ENCODE measurements at places on chromosomes 6 and 20. TPM values are rescaled to one million over a fixed set of nuclear protein-coding genes. Genes with fewer than 3 reads are reported as not detected.

- no peaks in the 10 kb centered on the region for H3K27me3 ChIP-seq
- DNase-seq = no peak
- H3K27ac ChIP-seq = peak overlapping the region; percentile 58
- H3K4me3 ChIP-seq = no peak overlapping the region
- peaks cover 20% of the 10 kb centered on the region for H3K4me1 ChIP-seq
- H3K36me3 ChIP-seq = peaks cover 8% of the 10 kb centered on the region
These were observed 126.1 kb upstream of the LAMP5 start for GRCh38 chr20:9388160-9388812.

GRCh38 chr20:49938173-49939163 lies 2.3 kb downstream of the RNF114 start:
- H3K4me3 ChIP-seq = peak overlapping the region; percentile 84
- no peak overlapping the region for H3K27ac ChIP-seq
- H3K36me3 ChIP-seq = no peaks in the 10 kb centered on the region
- peaks cover 38% of the 10 kb centered on the region for H3K4me1 ChIP-seq
- no peak for DNase-seq

DNA sequence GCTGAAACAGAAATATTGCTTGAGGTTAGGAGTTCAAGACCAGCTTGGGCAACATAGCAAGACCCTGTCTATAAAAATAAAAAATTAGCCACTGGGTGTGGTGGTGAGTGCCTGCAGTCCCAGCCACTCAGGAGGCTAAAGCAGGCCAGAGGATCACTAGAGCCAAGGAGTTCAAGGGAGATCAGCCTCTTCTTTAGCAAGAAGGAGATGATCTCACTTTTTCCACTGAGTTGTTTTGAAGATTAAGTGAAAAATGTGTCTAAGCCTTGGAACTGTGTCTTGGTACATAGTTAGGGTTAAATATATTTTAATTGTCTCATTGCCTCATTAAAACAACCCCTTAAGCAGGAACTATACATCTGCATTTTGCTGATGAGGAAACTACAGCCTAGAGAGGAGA lies 279.0 kb upstream of the ZFP64 start:
- no peaks in the 10 kb centered on the region for H3K36me3 ChIP-seq
- H3K27ac ChIP-seq = no peak overlapping the region
- no peaks in the 10 kb centered on the region for H3K4me1 ChIP-seq
- DNase-seq = no peak

GRCh38 chr6:51218181-51218580 lies 399.5 kb downstream of the TFAP2B start:
- H3K36me3 ChIP-seq = no peaks in the 10 kb centered on the region
- no peak overlapping the region for H3K4me3 ChIP-seq
- no peak overlapping the region for H3K27ac ChIP-seq
- no peak for DNase-seq
- H3K27me3 ChIP-seq = no peaks in the 10 kb centered on the region

DNA sequence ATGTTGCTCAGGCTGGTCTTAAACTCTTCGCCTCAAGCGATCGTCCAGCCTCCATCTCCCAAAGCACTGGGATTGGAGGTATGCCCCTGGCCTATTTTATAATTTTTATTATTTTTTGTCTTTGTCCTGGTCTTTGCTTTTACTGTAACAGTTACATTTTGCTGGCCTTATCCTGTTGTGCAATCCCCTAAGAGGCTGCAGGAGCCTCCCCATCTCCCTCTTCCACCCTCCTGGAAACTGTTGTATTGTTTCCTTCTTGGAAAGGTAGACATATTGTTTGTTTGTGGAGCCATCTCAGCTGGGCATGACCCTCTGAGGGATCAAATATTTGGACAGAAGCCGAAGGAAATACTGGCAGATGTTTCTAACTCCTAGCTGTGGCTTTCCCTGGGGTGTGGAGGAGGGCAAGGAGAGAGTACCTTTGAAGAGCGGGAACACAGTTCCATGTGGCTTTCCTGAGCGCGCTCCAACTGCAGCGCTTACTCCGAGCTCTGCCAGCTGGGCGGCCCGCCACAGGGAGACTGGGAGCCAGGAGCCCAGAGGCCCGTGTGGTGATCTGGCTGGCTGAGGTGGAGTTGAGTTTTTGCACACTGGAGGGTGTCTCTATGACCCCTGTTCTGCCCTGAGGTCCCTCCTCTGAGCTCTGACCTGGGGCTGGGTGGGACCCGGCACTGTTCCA lies 4.9 kb downstream of the MAPK13 start:
- no peak overlapping the region for H3K27ac ChIP-seq
- H3K4me3 ChIP-seq = no peak overlapping the region
- no peaks in the 10 kb centered on the region for H3K27me3 ChIP-seq

- no peaks in the 10 kb centered on the region for H3K4me1 ChIP-seq
- peak; percentile 84 for DNase-seq
- no peak overlapping the region for H3K27ac ChIP-seq
- no peaks in the 10 kb centered on the region for H3K36me3 ChIP-seq
- no peak overlapping the region for H3K4me3 ChIP-seq
- H3K27me3 ChIP-seq = no peaks in the 10 kb centered on the region
These were observed 1.2 kb downstream of the GSTA5 start for GRCh38 chr6:52839124-52840055.

DNA sequence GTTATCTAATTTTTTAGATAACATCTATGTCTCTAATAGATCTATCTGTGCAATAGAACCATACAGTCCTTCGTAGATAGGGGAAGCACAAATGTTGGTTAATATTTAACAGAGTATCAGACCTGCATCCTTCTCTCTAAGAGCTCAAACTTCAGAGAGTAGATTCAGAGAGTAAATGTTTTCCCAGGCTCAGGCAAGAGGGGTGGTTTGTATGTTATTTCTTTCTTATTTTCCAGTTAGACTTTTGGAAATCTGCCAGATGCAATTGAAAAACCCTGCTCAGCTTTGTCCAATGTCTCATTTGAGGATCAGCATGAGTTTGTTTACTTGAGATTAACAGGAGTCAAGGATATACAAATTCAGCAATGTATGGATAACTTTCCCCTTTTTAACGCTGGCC lies 361.9 kb downstream of the BCKDHB start:
- no peak for DNase-seq
- no peak overlapping the region for H3K4me3 ChIP-seq
- H3K27me3 ChIP-seq = no peaks in the 10 kb centered on the region
- no peaks in the 10 kb centered on the region for H3K36me3 ChIP-seq
- no peaks in the 10 kb centered on the region for H3K4me1 ChIP-seq

DNA sequence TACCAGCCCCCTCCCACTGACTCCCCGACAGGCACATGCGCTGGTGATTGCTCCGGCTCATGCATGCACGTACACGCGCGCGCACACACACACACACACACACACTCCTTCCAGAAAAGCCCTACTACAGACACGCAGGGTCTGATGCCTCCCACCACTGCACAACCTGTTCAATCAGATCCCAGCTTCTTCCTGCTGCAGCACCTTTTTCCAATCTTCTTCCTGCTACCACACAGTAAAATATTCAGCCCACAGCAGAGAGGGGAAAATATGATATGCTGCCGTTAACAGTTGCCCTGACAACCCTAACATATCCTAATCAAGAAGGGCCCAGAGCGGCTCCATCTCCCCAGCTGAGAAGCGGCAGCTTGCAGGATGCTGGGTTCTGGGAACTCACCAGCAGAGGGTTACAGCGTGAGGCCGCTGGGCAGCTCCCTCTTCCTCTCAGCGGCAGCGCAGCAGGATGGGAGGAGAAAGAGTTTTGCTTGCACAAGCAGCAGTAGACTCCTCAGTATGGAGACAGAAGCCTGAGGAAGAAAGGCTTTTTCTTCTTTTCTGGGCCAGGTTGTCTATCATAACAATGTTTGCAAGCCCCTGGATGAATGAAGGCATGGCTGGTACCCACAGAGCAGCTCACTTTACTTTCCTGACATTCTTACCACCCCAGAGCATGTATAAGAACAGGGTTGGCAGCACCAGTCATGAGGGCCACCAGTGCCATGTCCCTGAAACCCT lies 23.9 kb downstream of the MAP7 start:
- H3K36me3 ChIP-seq = no peaks in the 10 kb centered on the region
- no peak overlapping the region for H3K27ac ChIP-seq
- no peak for DNase-seq
- H3K4me1 ChIP-seq = no peaks in the 10 kb centered on the region
- H3K27me3 ChIP-seq = no peaks in the 10 kb centered on the region
- no peak overlapping the region for H3K4me3 ChIP-seq

GRCh38 chr6:166687879-166688205 lies 60.8 kb upstream of the RPS6KA2 start:
- no peak for DNase-seq
- no peak overlapping the region for H3K4me3 ChIP-seq
- no peaks in the 10 kb centered on the region for H3K36me3 ChIP-seq
- H3K4me1 ChIP-seq = no peaks in the 10 kb centered on the region
- no peak overlapping the region for H3K27ac ChIP-seq
- H3K27me3 ChIP-seq = no peaks in the 10 kb centered on the region

DNA sequence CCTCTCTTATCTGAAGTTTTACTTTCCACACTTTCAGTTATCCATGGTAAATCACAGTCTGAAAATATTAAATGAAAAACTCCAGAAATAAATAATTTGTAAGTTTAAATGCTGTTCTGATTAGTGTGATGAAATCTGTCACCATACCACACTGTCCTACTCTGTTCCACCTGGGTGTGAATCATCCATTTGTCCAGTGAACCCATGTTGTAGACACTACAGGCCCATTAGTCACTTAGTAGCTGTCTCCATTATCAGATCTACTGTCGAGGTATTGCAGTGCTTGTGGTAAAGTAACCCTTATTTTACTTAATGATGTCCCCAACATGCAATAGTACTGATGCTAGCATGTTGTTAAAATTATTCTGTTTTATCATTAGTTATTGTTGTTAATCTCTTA lies 29.2 kb upstream of the MMS22L start:
- DNase-seq = no peak
- H3K27me3 ChIP-seq = no peaks in the 10 kb centered on the region
- H3K4me1 ChIP-seq = no peaks in the 10 kb centered on the region
- H3K27ac ChIP-seq = no peak overlapping the region
- H3K4me3 ChIP-seq = no peak overlapping the region
- H3K36me3 ChIP-seq = no peaks in the 10 kb centered on the region

- H3K27ac ChIP-seq = no peak overlapping the region
- H3K4me1 ChIP-seq = no peaks in the 10 kb centered on the region
- DNase-seq = no peak
- no peaks in the 10 kb centered on the region for H3K27me3 ChIP-seq
- H3K4me3 ChIP-seq = no peak overlapping the region
These were observed 145.1 kb downstream of the SAMD5 start for GRCh38 chr6:147653631-147654030.

DNA sequence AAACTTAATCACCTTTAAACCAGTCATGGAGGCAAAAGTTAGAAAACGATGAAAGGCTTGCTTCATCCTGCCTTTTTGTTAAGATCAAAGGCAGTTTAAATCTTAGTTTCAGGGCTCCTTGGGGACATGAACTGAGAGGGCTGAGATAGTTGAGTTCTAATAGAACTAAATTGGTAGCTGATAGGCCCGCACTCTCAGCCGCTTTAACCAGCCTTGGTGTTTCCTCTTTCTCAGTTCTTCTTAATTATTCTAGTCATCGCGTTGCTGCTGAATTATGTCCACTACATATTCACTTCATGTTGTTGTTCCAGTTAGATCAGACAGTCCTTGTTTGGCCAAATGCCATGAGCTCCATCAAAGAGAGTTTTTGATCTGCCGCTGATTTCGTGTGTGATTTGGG lies 72.5 kb downstream of the ANKS1A start:
- no peak overlapping the region for H3K27ac ChIP-seq
- no peaks in the 10 kb centered on the region for H3K27me3 ChIP-seq
- no peaks in the 10 kb centered on the region for H3K36me3 ChIP-seq
- no peak for DNase-seq

- no peaks in the 10 kb centered on the region for H3K36me3 ChIP-seq
- no peak for DNase-seq
- no peaks in the 10 kb centered on the region for H3K4me1 ChIP-seq
- H3K27me3 ChIP-seq = no peaks in the 10 kb centered on the region
These were observed 24.7 kb downstream of the PTGIS start for GRCh38 chr20:49543071-49543857.

DNA sequence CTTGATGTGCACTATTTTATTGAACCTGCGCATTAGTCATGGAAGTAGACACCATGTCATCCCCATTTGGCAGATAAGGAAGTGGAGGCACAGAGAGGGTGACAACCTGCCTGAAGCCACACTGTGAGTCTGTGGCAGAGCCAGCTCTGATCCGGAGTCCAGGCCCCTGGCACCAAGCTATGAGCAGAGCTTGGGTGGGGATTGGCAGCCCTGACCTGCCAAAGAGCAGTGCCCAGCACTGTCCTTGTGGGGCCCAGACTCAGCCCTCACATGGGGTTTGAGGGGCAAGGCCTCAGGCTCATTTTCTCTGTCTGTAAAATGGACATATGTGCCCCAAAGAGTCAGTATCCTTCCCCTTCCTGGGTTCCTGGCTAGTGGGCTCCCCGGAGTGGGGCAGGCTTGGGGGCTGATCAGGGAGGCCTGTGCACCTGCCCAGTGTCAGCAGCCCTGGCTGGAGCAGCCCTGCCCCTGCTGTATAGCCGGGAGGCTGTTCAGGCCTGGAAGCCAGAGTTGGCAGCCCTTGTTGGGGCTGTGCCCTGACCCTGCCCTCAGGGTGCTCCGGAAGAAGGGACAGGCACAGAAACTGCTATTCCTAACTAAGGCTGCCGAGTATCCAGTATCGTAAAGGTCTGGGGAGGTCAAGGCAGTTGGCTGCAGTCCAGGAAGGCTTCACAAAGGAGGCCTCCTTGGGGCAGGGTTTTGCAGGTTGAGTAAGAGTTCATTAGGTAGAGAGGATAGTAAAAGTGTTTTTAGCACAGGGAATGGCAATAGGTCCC lies 38.7 kb downstream of the TGM2 start:
- no peaks in the 10 kb centered on the region for H3K4me1 ChIP-seq
- DNase-seq = peak; percentile 43
- H3K27me3 ChIP-seq = no peaks in the 10 kb centered on the region
- H3K36me3 ChIP-seq = no peaks in the 10 kb centered on the region
- H3K27ac ChIP-seq = peak overlapping the region; percentile 77
- H3K4me3 ChIP-seq = no peak overlapping the region

DNA sequence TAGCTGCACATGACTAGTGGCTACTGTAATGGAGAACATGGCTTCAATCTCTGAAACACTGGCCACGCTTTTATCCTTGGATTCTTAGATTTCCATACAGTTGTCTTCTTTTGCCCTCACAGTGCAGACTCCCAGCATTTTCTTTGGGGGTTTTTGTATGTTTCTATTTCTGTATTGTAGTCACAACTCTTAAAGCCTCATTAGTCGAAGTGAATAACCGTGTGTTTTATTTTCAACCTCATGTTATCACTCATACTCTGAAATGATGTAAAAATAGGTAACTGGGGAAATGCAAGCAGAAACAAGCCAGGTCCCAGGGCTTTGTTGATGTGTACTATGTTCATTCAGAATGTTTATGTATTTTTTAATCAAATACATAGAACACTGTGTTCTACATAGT lies 162.9 kb downstream of the JARID2 start:
- no peak overlapping the region for H3K27ac ChIP-seq
- no peak for DNase-seq
- H3K27me3 ChIP-seq = no peaks in the 10 kb centered on the region
- no peak overlapping the region for H3K4me3 ChIP-seq
- no peaks in the 10 kb centered on the region for H3K4me1 ChIP-seq
- H3K36me3 ChIP-seq = no peaks in the 10 kb centered on the region

GRCh38 chr20:5980720-5981538 lies 30.5 kb downstream of the MCM8 start:
- no peak overlapping the region for H3K4me3 ChIP-seq
- no peaks in the 10 kb centered on the region for H3K27me3 ChIP-seq
- H3K27ac ChIP-seq = no peak overlapping the region
- H3K36me3 ChIP-seq = peaks cover 27% of the 10 kb centered on the region
- no peaks in the 10 kb centered on the region for H3K4me1 ChIP-seq
- DNase-seq = no peak

Gene TMEM63B
- 92.1 TPM for total RNA-seq

Gene LRRC73
- not detected for total RNA-seq

Gene LY86
- not detected for total RNA-seq

Gene SYCP2
- total RNA-seq = 2.0 TPM

Gene NKX2-2
- total RNA-seq = 3.9 TPM

Gene PRPH2
- total RNA-seq = 9.9 TPM

Gene TBXT
- not detected for total RNA-seq
